ENCODE measurements at places on chromosomes 12 and 14.

DNA sequence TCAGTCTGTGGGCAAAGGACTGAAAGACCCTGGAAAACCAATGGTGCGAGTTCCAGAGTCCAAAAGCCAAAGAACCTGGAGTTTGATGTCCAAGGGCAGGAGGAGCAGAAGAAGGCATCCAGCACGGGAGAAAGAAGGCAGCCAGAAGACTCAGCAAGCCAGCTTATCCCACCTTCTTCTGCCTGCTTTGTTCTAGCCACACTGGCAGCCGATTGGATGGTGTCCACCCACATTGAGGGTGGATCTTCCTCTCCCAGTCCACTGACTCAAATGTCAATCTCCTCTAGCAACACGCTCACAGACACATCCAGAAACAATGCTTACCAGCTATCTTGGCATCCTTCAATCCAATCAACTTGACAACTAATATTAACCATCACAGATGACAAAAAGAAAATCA, 57.2 kb upstream of the CAPRIN2 start:
- no peak for DNase-seq

DNA sequence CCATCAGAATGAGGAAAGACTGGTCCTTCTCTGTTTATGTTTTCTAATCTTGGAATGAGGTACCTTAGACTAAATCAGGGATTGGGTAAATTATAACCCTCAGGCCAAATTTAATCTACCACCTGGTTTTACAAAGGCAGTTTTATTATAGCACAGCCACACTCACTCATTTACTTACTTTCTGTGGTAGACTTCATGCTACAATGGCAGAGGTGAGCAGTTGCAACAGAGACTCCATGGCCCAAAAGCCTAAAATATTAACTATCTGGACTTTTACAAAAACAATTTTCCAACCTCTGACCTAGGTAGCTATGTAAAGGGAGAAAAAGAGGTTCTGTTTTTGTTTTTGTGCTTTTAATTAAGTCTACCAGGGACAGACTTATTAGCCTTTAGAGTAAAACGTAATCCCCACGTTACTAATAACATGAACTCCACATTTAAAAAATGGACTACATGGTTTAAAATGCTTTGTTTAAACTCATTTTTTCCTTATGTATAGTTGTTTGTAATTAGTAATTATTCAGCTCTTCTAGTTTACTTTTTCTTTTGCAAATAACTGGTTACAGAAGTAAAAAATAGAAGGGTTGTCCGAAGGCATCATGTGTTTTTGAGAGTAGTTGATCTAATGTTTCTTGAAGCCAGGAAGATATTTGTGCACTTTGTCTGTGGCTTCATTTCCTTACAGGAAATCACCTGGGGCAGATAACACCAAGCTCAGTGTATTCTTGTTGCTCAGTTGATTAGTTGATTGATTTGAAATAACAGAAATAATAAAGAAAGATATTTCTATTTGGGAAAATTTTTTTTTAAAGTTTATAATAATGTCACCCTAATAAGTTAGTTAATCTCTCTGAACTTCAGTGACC, 57.6 kb upstream of the ATP2B1 start:
- DNase-seq = no peak

DNA sequence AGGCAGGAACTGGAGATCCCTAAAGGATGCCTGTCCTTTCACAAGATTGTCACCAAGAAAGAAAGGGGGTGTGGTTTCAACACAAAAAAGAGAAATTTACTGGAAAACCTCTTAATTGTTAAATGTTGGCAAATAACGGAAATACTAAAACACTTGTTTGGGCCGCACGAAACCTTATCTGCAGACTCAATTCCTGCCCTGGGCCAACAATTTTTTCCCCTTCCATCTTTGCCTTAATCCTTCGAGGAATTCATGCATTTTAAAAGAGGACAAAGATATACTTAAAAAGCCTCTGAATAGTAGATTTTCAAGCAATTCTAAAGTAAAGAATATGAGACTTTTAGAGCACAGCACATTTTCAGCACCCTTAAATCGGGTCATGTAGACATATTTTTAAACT, 366.2 kb downstream of the DUSP6 start:
- no peak for DNase-seq

- no peak for DNase-seq
Measured at GRCh38 chr12:40646456-40646855, 45.8 kb upstream of the CNTN1 start.

DNA sequence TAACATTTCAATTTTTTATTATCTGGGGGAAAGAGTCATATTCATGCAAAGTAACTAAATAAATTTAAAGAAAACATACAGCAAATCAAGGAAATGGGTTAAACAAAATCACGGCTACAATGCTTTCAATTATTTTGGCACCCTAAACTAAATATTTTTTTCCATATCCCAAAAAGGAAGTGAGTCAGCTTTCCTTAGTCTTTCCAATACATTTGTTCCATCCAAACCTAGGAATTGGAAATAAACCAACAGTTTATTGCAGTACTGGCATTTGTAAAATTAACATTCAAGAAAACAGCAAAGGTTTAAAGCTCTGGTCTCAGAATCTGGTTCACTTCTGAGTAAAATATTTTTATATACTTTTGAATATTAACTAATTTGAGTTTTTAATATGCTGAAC, 89.2 kb downstream of the BCL2L14 start:
- no peak for DNase-seq

- DNase-seq = no peak
Measured at GRCh38 chr14:104991896-104992230, 6.3 kb downstream of the CLBA1 start.

- DNase-seq = no peak
Measured at GRCh38 chr12:15963271-15963670, 52.1 kb downstream of the DERA start.

- no peak for DNase-seq
Measured at GRCh38 chr12:80892597-80893445, 44.9 kb downstream of the LIN7A start.

DNA sequence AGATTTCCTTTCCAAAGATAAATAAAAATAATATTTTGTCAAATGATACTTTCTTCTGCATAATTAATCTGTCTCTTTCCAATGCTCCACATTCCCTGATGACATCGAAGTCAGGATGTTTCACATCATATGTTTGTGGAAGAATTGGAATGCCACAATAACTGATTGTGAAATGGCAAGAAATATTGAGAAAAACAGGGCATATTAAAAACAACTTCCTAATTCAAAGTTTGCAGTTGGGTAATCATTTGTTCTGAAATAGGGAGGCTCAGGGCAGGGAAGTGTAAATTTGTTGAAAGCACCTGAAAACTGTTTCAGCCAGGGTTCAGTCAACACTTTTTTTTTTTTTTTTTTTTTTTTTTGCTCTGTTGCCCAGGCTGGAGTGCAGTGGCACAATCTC, 50.7 kb downstream of the BCAT1 start:
- no peak for DNase-seq

DNA sequence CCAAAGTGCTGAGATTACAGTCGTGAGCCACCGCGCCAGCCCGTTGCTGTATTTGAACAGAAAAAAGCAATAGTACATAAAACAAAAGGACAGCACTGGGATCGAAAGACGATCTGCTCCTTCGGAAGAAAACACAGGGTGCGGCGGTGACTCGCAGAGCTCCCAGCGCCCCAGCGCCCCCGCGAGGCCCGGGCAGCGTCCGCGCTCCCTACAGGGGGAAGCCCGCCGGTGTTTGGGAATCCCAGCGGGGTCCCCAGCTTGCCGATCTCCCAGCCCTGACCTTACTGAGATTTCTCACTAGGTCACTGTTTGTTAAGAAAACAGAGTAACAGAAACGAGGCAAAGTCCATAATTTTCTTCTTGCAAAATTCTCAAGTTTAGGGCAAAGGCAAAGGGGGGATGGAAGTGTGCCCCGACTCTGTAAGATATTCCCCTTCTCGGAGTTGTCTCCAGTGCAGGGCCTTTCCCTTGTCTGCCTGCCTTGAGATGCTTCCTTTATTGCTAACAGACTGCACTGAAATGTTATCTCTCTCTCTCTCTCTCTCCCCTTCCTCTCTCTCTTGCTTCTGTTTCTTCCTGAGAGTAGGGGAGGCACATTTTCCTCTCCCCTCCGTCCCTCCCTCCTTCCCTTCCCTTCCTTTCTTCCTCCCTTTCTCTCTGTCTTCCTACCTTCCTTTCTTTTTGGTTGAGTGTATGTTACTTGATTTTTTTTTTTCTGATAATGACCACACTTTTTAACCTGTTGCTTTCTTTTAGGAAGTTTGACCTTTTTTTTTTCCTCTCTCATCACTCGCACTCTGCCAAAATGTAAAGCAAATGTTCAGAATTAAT, 91.9 kb downstream of the TMEM30B start:
- peak; percentile 37 for DNase-seq

DNA sequence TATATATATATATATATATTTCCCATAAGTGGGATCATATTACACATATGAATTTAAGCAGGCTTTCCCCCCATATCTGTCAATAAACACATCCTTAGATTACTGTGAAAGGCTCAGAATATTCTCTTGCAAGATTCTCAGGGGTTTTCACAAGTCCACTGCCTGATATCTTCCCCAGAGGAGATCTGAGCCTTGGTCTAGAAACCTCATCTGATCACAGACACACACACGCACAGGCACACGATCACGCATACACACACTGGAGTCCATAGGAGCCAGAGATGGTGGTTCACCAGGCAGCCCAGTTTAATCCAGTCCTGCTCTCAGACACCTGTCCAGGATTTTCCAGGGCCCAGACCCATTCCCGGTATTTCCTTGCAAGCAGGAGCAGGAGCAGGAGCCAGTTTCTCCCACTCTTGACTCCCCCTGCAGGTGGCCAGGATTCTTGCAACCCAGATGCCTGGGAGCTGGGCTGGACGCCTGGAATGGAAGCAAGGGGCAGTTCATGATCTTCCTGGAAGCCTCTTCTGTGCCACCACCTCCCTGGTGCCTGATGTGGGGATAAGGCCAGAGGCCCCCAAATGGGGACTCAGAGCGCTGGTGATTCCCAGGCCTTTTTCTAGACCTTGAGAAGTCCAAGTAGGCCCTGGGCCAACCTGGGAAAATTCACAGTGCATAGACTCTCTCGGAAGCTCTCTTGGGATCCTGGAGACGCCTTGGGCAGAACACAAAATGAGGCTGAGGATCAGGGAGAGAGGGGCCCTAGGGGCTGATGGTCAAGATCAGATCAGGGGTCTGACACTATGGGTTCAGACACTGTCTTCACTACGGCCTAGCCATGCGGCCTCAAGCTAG, 16.5 kb upstream of the KRT78 start:
- DNase-seq = no peak

DNA sequence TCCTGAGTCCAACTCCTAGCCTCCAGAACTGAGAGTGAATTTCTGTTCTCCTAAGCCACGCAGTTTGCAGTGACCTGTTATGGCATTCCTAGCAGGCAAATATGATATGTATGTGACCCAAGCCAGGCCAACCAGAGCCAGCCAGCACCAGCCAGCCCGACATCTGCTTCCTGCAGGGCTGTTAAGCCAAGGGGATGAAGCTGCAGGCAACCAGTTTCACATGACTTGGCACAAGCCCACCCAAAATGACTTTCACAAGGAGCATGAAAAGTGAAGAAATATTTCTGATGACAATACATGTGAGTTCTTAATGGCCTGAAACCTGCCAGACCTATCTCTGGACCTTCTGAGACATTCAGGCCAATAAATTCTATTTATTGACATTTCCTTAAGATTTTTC, 68.1 kb downstream of the ITPK1 start:
- no peak for DNase-seq

- DNase-seq = no peak
Measured at GRCh38 chr14:82134411-82134810, 600.8 kb upstream of the SEL1L start.

GRCh38 chr14:75837151-75837787, 144.5 kb downstream of the TGFB3 start:
- DNase-seq = no peak

GRCh38 chr12:130051900-130052299, 110.4 kb upstream of the FZD10 start:
- no peak for DNase-seq

DNA sequence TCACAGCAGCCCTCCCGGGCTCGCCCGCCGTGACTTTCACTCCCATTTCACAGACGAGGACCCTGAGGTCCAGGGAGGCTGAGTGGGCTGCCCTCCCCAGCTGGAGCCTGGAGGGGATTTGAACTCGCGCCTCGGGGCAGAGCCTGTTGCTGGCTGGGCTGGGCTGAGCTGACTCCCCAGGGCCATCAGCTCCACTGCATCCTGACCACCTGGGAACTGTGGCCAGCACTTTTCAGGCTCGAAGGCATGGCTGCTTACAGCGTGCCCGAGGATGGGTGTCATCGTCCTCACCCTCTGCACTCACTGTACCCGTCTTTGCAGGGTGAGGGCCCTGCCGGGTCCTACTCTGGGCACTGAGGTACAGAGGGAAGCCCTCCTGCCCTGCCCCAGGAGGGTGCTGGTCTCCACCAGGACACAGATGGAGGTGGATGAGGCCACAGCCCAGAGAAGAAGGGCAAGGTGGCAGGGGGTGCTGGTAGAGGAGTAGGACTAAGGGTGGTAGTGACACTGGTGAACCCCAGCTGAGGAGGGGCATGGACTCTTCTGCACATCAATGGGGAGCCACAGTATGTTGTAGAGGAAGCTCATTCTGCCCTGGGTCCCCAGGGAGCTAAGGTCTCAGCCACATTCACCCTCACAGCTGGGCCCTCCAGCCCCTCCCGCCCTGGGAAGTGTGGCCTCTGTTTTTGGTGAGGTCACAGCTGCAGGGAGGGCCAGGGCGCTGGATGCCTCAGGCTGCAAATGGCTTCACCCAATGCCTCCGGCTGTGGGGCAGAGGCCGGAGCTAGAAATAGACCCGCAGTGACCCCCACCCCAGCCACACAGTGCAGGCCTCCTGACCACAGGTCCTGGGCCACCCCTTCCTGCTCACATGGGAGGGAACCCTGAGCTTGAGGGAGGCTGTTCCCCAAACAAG, 365.1 kb upstream of the SFSWAP start:
- DNase-seq = no peak

DNA sequence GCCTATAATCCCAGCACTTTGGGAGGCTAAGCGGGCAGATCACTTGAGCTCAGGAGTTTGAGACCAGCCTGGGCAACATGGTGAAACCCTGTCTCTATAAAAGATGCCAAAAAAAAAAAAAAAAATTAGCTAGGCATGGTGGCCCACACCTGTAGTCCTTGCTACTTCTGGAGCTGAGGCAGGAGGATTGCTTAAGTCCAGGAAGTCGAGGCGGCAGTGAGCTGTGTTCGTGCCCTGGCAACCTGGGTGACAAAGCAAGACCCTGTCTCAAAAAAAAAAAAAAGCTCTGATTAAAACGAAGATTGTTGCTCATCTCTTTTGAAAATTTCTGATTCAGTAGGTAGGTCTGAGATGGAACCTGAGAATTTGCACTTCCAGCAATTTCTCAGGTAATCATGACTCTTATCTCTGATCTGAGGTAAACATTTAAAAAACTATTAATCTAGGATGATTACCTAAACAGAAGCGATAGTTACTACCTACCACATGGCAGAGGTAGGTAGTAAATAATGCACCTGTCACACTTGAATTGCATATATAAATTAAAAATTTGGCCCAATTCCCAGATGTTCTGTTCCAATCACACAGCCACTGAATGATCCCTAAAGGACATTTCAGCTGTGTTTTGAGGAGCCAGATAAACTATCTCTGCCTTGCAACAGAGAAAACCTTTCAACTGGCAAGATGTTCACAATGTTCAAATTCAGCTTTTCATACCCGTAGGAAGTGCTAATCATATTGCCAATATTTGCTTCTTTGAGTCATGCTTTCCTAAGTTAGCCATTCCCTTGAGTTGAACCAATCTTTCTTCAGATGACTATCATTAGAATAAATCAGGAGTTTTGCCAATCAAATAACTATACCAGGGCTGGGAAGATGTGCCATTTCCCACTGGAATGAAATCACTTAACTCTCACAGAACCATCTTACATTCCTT, 4.2 kb upstream of the TEP1 start:
- DNase-seq = no peak
